ENCODE measurements at places on chromosomes 4 and X.
A peak's percentile ranks its signal among the peaks of the same experiment; 100 is the strongest.

GRCh38 chr4:32158961-32159360, 1438.8 kb downstream of the PCDH7 start:
- DNase-seq, result no peak

- DNase-seq, result no peak
Measured at GRCh38 chrX:40090050-40090804, 7.5 kb downstream of the BCOR start.

DNA sequence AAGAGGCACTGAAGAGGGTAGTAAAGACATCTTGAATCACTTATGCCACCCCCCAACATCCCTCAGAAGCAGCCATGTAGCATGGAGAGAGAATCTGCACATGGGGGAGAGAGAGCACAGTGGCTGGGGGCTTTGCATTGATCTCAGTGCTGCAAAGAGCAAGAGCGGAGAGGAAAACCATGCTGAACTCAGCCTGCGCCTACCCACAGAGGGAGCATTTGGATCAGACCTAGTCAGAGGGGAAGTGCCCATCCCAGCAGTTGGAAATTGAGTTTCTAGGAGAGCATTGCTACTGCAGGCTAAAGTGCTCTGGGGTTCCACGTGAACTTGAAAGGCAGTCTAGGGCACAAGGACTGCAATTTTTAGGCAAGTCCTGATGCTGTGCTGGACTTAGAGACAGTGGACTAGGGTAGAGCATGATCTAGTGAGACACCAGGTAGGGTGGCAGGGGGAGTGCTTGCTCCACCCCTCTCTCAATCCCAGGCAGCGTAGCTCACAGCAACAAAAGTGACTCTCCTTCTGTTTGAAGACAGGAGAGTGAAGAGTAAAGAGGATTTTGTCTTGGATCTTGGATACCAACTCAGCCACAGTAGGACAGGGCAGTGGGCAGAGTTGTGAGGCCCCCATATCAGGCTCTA, 9.0 kb upstream of the PROM1 start:
- DNase-seq, result no peak

DNA sequence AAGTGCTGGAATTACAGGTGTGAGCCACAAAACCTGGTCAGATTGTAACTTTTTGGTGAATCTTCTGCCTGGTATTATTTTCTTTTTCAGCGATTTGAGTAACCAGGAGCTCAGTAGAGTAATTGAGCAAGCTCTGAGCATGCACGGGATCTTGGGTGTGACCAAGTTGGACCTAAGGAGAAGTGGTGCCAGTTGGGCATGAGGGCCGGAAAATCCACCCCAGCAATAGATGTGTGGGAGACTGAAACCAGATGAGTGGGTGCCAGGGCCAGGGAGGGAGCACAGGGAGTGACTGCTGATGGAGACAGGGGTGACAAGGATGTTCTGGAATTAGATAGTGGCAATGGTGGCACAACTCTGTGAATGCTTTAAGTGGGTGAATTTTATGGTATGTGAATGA, 3.7 kb upstream of the CCNQ start:
- no peak for DNase-seq

- peak; percentile 63 for DNase-seq
Measured at GRCh38 chr4:25949173-25949748, 35.2 kb downstream of the SMIM20 start.

DNA sequence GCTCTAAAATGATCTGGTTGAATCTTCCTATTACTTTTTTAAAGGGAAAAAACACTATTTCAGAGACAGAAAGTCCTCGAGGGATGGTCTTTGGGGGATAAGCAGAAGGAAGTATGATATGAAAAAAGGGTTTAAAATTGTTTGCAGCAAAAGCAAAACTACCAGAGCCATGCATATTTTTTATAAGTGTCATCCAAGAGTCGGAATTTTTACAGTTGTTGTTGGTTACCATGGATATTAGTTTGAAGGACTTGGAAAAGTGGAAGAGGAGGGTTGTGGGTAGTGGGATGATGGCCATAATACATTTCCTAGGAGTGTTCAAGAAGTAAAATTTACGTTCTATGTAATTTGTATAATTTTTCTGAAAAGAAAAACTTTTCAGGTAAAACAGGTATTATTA, 134.4 kb downstream of the PCDH7 start:
- DNase-seq, result no peak

- DNase-seq, result no peak
Measured at GRCh38 chrX:153874366-153875125, 11.4 kb downstream of the L1CAM start.
